ENCODE measurements at places on chromosomes 16 and 17.
A peak's percentile ranks its signal among the peaks of the same experiment; 100 is the strongest.

DNA sequence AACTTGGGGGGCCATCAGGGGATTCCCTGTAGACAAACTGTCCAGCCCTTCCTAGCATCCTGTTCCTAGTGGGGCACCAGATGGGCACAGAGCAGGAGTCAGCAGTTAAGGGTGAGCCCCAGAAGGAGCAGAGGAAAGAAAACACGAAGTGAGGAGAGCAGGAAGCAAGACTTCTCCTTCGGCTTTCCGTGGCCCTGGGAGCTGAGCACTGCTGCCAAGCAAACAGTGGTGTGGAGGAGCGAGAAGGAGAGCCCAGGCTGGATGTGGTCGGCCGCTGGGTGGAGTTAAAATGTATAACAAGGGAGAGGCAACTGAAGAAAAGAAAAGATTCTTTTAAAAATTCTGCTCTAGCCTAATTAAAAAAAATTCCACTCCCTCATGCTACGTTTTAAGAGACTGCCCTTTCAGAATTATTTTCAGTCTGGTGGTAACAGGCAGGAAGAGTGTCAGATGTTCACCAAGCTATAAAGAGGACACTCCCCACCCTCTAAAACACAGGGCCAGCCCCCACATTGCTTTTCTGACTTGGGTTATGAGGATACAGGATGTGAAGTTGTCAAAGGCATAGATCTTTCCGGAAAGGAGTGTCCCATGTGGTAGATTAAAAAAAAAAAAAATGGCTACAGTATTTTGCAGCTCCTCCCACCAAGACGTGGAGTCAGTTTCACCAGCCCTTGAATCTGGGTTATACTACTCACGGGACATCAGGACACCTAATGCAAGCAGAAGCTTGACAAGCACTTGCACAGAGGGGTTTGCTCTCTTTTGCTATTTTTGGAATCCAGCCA, 74.9 kb upstream of the ZFHX3 start:
- H3K36me3 ChIP-seq, result no peaks in the 10 kb centered on the region
- no peak overlapping the region for H3K27ac ChIP-seq
- DNase-seq, result no peak
- peaks cover 12% of the 10 kb centered on the region for H3K4me1 ChIP-seq

GRCh38 chr16:1643521-1643920, 31.4 kb downstream of the CRAMP1 start:
- H3K4me3 ChIP-seq, result no peak overlapping the region
- H3K4me1 ChIP-seq, result peaks cover 2% of the 10 kb centered on the region
- peaks cover 64% of the 10 kb centered on the region for H3K36me3 ChIP-seq
- no peak overlapping the region for H3K27ac ChIP-seq
- no peaks in the 10 kb centered on the region for H3K27me3 ChIP-seq

DNA sequence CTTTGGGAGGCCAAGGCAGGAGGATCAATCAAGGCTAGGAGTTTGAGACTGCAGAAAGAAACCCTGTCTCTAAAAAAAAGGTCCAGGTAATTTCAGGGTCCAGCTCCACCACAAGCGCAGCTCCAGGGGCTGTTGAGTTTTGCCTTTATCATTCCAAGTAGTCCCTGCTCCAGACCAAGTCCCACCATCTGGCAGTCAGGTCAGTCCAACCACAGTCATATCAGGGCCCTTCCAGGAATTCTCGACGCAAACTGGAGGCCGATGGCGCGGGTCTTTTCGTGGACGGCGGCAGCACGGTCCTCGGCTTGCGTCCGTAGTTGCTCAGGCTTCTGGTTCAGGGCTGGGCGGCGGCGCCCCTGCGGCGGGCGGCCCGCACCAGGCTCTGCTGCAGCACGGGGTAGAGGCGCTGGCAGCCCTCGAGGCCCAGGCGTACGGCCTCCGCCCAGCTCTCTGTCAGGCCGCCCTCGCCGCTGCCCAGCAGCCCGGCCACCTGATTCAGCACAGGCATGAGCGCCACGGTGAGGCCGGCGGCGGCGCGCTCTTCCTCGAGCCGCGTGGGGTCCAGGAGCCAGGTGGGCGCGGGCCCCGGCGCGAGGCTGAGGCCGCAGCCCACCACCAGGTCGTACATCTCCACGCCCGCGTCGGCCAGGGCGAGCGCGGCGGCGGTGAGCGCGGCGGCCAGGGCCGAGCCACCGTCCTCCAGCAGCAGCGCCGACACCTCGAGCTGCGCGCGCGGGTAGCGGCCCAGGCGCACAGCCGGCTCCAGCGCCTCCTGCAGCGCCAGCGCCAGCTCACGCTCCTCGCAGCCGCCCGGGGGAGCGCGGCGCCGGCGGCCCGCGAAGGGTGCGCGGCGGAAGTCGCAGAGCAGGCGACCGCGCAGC, 752 bp downstream of the EXOSC6 start:
- DNase-seq, result peak; percentile 71
- H3K4me3 ChIP-seq, result peak overlapping the region; percentile 73
- H3K27ac ChIP-seq, result peak overlapping the region; percentile 77
- peaks cover 14% of the 10 kb centered on the region for H3K36me3 ChIP-seq

GRCh38 chr17:29603109-29603674, 10.3 kb downstream of the ANKRD13B start:
- no peaks in the 10 kb centered on the region for H3K27me3 ChIP-seq
- no peaks in the 10 kb centered on the region for H3K36me3 ChIP-seq
- no peak overlapping the region for H3K4me3 ChIP-seq
- no peaks in the 10 kb centered on the region for H3K4me1 ChIP-seq

- no peak overlapping the region for H3K4me3 ChIP-seq
- no peak overlapping the region for H3K27ac ChIP-seq
- no peaks in the 10 kb centered on the region for H3K36me3 ChIP-seq
- peaks cover 15% of the 10 kb centered on the region for H3K4me1 ChIP-seq
- no peaks in the 10 kb centered on the region for H3K27me3 ChIP-seq
- DNase-seq, result no peak
Measured at GRCh38 chr17:15408803-15409202, 58.6 kb downstream of the CDRT4 start.

GRCh38 chr17:82317394-82318168, at the start of gene CD7:
Gene CD7, minus strand, starts transcription at chr17:82317608. Its CDS starts 113 bp downstream, at chr17:82317495.
- H3K27me3 ChIP-seq, result peaks cover 15% of the 10 kb centered on the region
- peaks cover 11% of the 10 kb centered on the region for H3K4me1 ChIP-seq
- H3K36me3 ChIP-seq, result no peaks in the 10 kb centered on the region
- H3K27ac ChIP-seq, result no peak within 1 kb of the TSS

DNA sequence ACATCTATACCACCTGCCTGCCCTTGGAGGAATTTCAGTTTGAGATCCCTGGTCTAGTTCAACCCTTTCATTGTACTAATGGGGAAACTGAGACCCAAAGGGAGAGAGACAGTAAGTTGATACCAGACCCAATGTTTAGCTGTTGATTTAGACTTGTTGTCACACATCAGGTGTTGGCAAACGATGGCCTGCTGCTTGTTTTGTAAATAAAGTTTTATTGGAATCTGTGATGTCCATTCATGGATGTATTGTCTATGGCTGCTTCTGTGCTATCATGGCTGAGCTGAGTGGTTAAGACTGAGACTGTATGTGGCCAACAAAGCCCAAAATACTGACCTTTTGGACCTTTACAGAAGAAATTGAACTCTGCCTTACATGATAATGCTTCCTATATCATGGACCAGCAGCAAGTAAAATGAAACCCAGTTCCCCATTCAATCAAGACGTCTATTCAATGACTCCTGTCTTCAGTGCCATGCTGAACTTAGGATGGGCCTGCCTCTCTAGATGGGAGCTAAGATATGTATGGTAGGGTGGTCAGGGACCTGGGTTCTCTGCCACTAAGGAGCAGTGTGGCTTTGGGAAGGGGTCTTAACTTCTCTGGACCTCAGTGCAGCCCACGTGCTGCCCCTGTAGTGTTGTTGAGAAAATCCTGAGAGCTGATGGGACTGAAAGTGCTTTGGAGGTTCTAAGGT, 111.0 kb downstream of the IRX5 start:
- no peak for DNase-seq
- H3K4me3 ChIP-seq, result no peak overlapping the region
- no peak overlapping the region for H3K27ac ChIP-seq
- peaks cover 20% of the 10 kb centered on the region for H3K4me1 ChIP-seq
- H3K27me3 ChIP-seq, result peaks cover 76% of the 10 kb centered on the region

DNA sequence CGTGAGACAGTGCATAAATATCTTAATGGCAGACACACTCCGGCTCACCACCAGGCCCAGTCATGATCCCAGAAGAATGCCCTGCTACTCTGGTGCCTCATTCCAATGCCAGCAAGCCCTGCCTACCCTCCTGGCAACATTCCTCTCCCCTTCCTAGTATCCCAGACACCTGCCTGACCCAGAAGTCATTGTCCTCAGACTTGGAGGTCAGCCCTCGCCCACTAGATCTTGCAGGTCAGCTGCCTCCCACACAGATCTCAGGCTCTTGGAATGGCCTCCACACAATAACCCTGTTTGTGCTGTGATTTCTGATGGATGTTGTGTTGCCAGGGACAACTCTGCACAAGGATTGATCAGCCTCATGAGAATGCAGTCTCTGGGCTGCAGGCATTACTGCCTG, 1.8 kb upstream of the TEX2 start:
- H3K36me3 ChIP-seq, result no peaks in the 10 kb centered on the region
- no peak overlapping the region for H3K27ac ChIP-seq
- H3K27me3 ChIP-seq, result peaks cover 16% of the 10 kb centered on the region
- peaks cover 27% of the 10 kb centered on the region for H3K4me1 ChIP-seq
- DNase-seq, result no peak
- H3K4me3 ChIP-seq, result no peak overlapping the region

DNA sequence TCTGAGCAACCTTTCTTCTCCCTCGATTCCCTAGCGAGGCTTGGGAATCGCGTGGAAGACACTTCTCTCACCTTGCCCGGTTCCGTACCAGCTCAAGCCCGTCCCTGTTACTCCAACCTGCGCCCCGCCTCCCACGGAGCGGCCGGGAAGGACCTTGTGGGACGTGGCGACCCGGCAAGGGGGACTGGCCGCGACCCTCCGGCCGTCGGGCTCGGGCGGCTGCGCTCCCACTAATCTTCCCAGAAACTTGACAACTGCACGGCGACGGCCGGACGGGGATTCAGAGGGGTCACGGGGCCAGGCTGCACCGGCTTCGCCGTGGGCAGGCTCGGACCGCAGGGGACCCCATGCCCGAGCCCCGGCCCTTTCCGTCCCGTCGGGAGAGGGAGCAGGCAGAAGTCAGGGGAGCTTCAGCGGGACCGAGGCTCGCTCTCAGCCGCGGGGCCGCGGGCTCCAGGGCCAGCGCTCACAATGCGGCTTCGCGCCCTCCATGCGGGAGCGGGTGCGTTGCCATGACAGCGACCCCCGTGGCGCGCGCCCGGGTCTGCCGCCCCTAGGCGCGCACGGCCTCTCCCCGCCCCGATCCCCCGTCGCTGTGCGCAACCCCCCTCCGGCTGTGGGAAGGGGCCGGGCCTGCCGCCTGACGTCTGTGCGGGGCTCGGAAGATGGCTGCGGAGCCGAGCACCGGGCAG, at the start of gene SGSM2:
SGSM2 (plus strand) TSS at position 650 of the 692 bp plus-strand sequence. CDS start 188 bp downstream, outside the sequence.
- H3K4me1 ChIP-seq, result peaks cover 25% of the 10 kb centered on the region
- DNase-seq, result peak; percentile 75
- H3K27ac ChIP-seq, result peak within 1 kb of the TSS; percentile 99
- H3K27me3 ChIP-seq, result no peaks in the 10 kb centered on the region
- peak within 1 kb of the TSS; percentile 100 for H3K4me3 ChIP-seq
- H3K36me3 ChIP-seq, result peaks cover 10% of the 10 kb centered on the region

DNA sequence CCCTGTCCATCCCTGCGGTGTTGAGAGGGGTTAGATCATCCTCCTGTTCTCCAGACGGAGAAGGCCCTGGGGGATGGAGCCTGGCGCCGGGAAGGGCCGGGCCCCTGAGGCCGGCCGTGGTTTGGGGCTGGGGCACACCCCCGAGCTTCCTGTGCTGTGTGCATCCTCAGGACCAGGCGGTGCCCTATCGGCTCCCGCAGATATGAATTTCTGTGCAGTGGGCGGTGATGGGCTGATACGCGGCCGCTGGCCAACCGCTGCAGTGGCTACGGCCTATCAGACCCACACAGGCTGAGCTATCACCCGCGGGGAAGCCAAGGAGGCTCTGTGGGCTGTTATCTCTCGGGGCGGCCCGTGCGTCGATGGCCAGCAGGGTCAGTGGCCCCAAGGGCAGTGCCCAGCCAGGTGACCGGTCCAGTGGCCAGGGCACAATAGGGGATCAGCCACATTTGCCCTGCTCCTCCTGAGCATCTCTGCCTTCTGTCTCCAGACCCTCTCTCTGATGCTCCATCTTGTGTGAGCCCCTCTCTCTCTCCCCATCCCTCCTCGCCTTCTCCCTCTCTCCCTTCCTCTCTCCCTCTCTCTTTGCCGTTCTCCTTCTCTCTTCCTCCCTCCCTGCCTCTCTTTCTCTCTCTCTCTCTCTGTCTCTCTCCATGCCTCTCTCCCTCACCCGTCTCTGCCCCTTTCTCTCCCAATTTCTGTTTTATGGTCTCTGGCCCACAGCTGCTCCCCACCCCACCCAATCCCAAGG, 38.7 kb downstream of the ZFPM1 start:
- H3K27me3 ChIP-seq, result no peaks in the 10 kb centered on the region
- peak overlapping the region; percentile 44 for H3K27ac ChIP-seq
- no peaks in the 10 kb centered on the region for H3K36me3 ChIP-seq
- no peak for DNase-seq
- H3K4me1 ChIP-seq, result peaks cover 7% of the 10 kb centered on the region
- H3K4me3 ChIP-seq, result no peak overlapping the region

DNA sequence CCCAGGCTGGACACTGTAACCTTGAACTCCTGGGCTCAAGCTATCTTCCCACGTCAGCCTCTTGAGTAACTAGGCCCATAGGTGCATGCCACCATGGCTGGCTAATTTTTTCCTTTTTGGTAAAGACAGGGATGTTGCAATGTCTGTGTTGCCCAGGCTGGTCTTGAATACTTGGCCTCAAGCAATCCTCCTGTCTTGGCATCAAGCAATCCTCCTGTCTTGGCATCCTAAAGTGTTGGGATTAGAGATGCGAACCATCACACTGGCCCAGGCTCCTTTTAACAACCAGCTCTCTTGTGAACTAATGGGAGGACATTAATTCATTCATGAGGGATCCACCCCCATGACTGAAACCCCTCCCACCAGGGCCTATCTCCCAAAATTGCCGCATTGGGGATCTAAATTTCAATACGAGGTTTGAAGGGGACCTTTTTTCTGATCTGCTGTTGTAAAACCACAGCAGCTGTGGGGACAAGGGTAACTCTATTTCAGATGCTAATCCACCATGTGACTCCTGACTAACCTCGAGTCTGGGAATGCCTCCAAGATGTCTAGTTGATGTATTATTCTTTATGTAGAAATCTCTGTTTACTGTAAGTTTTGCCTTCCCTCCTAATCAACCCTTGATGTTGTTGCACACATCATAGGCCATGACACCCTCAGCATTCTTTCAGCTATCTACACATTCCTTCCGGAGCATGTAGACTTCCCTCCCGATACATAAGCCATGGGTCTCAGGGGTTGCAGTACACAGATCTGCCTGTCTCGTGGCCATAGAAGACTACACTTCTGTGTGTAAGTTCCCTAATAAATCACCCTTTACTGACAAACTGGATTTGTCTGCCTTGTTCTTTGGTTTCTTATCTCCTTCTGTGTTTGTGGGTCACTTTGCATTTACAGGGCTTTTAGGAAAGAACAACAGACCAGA, 37.6 kb downstream of the RNF112 start:
- H3K27ac ChIP-seq, result peak overlapping the region; percentile 98
- no peaks in the 10 kb centered on the region for H3K27me3 ChIP-seq
- H3K4me3 ChIP-seq, result peak overlapping the region; percentile 2
- DNase-seq, result peak; percentile 54
- peaks cover 13% of the 10 kb centered on the region for H3K36me3 ChIP-seq

GRCh38 chr17:5198472-5198871, 6.8 kb upstream of the ZNF594 start:
- H3K4me1 ChIP-seq, result no peaks in the 10 kb centered on the region
- H3K36me3 ChIP-seq, result peaks cover 7% of the 10 kb centered on the region
- H3K27ac ChIP-seq, result no peak overlapping the region
- no peak for DNase-seq
